Bronchial epithelial cell (primary cell): ENCODE measurements at places on chromosomes 11 and 22. TPM values are rescaled to one million over a fixed set of nuclear protein-coding genes. Genes with fewer than 3 reads are reported as not detected.
A peak's percentile ranks its signal among the peaks of the same experiment; 100 is the strongest.

Gene STARD10
- total RNA-seq, result 118 and 179 TPM in 2 replicates

Gene TMPRSS4
- 42.4 and 202 TPM in 2 replicates for total RNA-seq

Gene MUC2
- total RNA-seq, result not detected in 2 replicates

GRCh38 chr11:125061281-125061680, 1.8 kb upstream of the SLC37A2 start:
- DNase-seq, result no peak

DNA sequence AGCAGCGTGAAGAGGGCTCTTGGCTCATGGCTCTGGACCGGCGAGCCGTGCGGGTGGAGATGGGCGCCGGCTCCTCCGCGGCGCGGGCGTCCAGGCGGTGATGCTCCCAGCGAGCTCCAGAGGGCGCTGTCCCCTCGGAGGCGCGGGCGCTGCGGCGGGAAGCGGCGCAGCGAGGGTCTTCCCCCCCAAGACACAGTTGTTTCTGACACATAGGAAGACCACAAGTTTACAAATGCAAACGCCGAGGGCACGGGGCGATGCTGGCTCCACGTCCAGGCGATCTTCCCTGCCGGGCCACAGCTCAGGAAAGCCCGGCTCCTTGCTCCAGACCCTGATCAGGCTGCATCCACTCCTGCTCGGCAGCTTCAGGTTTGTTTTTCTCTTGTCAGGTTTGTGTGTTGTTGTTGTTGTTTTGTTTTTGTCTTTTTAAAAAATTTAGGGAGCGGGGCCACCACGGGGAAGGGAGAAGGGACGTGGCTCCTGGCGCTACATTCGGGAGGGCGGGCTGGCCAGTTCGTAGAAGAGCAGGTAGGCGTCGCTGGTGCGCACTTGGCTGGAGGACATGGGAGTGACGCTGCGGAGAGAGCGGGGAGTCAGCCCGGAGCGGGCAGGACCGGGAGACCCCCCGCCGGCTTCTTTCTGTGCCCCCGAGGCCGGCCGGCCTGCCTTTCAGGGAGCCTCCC, 10.0 kb upstream of the MFRP start:
- no peak for DNase-seq

GRCh38 chr11:27487706-27488105, 15.1 kb upstream of the LGR4 start:
- no peak for DNase-seq

DNA sequence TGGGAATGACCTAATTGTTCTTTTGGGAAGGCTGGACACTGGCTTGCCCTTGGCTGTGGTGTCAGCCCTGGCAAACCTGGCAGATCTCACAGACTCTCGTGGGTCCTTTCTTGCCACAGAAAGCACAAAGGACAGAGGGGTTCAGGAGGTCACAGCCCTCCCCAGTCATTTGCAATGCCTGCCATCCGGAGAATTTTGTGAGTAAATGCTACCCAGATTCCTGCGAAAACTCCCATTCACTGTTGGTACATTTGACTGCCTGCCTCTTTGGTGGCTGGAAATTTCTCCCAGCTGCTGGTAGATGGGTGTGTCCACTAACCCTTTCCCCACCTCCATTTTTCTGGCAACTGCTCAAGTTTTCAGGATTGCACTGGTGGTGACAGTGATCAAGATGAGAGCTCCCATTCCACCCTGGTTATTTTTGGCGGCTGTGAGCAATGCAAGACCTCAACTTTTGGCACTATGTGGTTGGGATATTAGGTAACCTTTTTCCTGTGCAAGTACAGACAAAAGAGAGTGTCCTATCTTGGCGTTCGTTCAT, 155.7 kb downstream of the NAV2 start:
- peak; percentile 74 for DNase-seq
